ENCODE measurements at places on chromosomes 6 and 20.

DNA sequence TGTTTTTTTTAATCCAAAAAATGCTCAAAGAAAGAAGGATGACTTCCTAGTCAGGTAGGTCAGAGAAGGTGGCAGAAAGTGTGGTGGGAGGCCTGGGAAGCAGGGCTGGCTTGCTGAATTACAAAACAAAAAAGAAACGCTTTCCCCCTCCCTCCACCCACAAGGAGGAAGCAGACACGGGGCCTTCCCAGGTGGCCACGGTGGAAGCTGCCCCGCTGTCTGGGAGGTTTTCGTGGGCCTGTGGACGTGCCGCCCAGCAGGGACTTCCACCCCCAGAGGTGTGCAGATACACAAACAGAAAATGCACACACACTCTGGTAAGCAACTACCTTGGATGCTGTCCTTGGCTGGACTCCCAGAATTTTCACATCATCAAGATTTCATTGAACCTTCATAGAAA, 198.2 kb upstream of the CDH4 start:
- DNase-seq: no peak

GRCh38 chr20:1435337-1435699, 31.3 kb downstream of the NSFL1C start:
- no peak for DNase-seq

DNA sequence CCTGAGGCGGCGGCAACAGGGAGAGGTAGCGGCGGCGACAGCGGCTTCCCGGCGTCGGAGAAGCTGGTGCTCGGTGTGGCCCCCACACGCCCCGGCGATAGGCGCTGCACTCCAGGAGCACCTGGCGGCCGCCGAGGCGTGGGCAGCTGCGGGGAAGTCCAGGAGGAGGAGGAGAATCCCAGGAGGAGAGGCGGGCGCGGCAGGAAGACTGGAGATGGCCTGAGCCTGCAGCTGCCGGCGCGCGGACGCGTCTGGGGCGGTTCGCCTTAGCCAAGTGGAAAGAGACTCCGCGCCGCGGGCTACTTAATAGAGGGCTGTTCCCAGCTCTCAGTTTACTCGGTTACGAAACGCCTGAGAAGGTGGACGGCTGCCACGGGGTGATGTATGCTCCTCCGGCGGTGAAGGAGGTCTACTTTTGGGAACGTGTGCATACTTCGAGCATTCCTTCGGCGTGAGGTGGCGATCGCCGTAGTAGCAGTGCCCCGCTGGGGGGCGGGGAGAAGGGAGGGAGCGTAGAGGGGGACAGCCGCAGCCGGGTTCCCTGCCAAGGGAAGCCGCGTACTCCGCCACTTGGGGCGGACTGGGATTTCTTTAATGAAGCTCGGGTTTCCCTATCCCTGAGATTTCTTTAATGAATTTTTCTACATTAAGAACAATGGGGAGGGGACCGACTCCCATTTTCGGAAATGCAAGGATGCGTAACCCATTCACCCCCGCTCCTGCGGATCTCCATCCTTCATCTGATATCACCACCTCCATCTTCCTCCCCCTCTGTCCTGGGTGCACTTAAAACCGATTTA, at the start of gene COL12A1:
Gene COL12A1, minus strand, starts transcription at position 278 of the 800 bp plus-strand sequence. CDS start 3,261 bp downstream, outside the sequence.
- no peak for DNase-seq

DNA sequence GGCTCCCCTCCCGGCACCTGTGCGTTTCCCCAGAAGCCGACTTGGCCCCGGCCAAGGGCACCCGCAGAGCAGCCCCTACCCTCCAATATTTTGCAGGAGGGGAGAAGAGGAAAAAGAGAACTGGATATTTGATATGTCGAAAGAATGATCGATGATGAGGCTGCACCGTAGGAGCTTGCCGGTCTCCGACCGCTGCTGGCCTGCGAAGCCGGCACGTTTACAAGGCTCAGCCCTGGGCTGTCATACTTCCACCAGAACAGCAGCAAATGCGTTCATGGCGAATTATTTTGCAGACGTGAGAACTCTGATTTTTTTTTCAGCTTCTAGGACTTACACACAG, 296.7 kb downstream of the TFAP2C start:
- DNase-seq: no peak

DNA sequence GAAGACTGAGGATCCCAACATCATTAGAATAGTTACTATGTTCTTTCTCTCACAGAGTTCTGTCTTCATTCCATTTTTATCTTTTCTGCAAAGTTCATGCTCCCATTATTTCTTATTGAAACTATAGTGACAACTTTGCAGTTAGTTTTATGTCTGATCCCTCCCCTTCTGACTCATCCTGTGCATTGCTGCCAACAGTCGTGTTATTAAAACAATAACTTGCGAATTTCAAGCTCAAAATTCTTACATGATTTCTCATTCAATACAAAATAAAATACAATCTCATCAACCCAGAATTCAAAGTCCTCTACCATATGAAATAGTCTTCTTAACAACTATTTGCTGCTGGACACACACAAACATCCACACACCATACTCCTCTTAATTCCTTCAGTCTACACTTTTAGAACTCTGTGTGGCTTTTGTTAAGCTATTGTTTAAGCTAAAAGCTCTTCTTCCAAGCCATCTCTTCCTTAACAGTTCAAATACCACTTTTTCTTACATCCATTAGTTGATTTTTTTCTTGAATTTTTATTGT, 261.4 kb upstream of the IRAK1BP1 start:
- DNase-seq: no peak

- DNase-seq: peak; percentile 11
Observed at GRCh38 chr6:168116975-168117899, 38.2 kb upstream of the FRMD1 start.

GRCh38 chr6:155943635-155944034, 488.0 kb upstream of the NOX3 start:
- no peak for DNase-seq

DNA sequence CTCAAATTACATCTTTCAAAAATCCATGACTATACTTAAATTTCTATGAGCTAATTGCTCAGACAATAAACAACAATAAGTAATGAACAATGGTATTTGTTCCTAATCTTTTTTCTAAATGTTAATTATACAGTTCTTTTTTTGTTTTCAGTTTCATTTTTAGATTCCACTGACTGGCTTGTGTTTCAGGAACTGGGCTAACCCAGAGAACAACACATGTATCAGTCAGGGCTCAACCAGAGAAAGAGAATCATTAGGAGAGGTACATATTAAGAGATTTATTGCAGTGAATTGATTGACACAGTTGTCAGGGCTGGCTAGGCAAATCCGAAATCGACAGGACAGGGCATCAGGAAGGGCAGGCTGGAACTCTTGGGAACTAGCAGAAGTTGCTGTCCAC, 182.8 kb downstream of the GRM1 start:
- DNase-seq: no peak

DNA sequence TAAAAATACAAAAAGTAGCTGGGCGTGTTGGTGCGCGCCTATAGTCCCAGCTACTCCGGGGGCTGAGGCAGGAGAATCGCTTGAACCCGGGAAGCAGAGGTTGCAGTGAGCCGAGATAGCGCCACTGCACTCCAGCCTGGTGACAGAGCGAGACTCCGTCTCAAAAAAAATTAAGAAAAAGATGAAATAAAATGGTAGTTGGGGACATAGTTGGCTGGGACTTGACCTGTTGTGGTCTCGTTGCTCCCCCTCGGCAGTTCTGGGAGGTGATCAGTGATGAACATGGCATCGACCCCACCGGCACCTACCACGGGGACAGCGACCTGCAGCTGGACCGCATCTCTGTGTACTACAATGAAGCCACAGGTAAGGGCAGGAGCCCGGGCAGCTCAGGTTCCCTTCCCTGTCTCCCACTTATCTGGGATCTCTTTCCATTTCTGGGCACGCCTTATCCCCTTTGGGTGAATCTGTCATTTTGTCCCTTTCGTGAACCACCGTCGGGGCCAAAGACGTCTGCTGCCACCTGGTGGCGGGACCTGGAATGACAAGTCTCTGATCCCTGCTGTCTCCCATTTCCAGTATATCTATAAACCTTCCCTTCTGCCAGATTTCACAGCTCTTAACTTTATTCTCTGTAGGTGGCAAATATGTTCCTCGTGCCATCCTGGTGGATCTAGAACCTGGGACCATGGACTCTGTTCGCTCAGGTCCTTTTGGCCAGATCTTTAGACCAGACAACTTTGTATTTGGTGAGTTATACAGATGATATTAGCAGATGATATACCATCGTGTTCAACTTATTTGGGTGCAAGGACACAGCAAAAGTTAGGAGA, 2.3 kb downstream of the TUBB start:
- peak; percentile 94 for DNase-seq

DNA sequence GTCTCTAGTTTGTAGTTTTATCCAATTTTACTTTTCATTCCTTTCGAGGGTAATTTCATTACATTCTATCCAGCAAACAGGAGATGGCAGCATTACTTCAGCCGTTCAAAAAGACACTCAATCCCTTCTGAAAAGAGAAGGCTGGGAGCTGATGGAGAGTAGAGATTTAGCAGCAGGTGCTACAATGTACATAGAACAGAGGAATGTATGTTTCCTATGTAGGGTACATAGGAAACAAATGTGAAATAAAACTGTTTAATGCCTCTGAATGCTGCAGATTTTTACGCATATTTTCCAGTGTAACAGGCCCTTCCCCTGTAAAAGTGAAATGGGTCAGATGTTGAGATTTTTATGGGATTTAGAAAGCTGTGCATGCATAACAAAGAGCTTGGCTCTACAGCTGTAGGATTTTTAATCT, 16.0 kb downstream of the RPS12 start:
- peak; percentile 61 for DNase-seq

GRCh38 chr6:141452354-141452686, 680.4 kb upstream of the GJE1 start:
- no peak for DNase-seq

- DNase-seq: no peak
Observed at GRCh38 chr6:87916446-87916845, 131.2 kb upstream of the SPACA1 start.

All from HT-29 (cell line).